ENCODE measurements at places on chromosomes 2 and 18.

- no peak for DNase-seq
These were observed 48.3 kb upstream of the ST3GAL5 start for GRCh38 chr2:85937069-85937439.

DNA sequence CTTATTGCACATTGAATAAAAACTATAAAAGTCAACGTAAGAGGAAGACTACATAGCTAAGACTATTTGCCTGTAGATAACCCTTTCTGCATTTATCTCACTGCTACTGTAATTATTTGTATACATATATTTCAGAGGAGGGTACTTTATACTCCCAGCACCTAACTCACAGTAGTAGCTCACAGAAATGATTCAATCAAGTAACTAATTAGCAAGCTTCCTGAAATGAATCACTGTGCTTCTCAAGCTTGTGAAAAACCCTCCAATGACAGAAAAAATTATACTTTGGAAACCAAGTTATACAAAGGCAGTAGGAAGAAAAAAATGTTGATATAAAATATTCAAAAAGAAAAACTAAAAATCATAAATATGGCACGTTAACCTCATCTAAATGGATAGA, 124.9 kb downstream of the NBAS start:
- DNase-seq: no peak

- DNase-seq: no peak
These were observed 237.7 kb downstream of the SEPTIN10 start for GRCh38 chr2:109376115-109376514.

GRCh38 chr2:226847090-226847489, 11.2 kb downstream of the RHBDD1 start:
- DNase-seq: no peak

DNA sequence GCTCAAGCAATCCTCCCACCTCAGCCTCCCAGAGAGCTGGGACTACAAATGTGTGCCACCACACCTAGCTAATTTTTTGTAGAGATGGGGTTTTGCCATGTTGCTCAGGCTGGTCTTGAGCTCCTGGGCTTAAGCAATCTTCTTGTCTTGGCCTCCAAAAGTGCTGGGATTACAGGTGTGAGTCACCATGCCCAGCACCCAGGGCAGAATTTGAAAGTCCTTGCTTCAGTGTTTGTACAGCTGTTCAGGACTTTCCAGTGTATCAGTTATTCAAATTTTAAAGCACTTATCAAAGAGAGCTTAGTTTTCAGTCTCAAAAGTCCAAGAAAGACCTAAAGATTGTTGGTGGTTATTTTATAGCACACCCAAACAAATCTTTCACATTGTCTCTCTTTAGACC, 43.6 kb upstream of the VPS54 start:
- peak; percentile 54 for DNase-seq

- no peak for DNase-seq
These were observed 157.4 kb downstream of the FBXO15 start for GRCh38 chr18:73990258-73990657.

- no peak for DNase-seq
These were observed 62.2 kb downstream of the ARMC9 start for GRCh38 chr2:231260442-231261208.

DNA sequence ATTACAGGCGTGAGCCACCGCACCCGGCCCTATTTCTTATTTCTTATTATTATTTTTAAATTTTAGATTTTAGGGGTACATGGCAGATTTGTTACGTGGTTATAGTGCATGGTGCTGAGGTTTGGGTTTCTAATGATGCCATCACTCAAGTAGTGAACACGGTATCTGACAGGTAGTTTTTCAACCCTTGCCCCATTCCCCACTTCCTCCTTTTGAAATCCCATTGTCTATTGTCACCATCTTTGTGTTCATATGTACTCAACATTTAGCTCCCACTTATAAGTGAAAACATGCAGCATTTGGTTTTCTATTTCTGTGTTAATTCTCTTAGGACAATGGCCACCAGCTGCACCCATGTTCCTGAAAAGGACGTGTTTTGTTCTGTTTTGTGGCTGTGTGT, 39.5 kb downstream of the TGIF1 start:
- DNase-seq: no peak

DNA sequence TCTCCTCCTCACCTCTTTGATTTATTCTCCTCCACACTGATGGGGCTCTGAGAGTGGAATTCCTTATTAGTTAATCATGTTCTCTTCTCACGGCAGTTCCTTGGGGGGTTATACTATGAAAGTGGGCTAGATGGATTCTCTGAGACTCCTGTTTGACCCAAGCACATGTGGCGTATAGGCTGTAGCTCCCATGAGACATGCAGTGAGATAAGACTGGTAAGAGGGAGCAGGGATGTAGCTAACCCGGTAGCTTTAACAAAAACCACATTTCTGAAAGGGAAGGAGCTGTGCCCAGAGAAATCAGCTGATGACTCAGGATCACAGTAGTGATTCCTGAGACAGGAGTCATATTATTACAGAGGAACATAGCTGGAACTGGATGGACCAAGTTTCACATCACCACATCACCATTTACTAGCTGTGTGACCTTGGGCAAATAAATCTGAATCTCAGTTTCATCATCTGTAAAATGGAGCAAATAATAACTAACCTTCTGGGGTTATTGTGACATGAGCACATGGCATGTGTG, 82.9 kb downstream of the CRIM1 start:
- DNase-seq: peak; percentile 100

GRCh38 chr2:174121612-174122011, 126.7 kb downstream of the OLA1 start:
- no peak for DNase-seq

- no peak for DNase-seq
These were observed 17.5 kb upstream of the CCL20 start for GRCh38 chr2:227796045-227796711.

DNA sequence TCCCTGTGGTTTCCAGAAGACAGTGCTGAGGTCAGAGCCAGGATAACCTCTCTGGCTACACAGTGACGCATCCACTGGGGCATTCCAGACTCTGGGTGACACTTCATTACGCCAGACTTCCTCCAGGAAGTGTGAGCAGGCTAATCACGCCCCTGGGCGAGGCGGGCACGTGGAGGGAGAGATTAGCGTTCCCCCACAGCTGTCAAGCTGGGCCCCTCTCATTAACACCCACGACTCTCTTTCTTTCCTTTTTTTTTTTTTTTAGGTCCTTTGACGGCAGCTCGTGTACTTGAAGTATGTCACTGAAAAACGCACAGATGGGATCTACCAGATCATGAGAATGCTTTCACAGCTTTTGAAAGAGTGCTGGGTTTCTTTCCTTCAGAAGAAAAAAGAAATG, 274.6 kb downstream of the AFF3 start:
- DNase-seq: peak; percentile 51

Measured in fibroblast of upper back skin (primary cell).